ENCODE measurements at places on chromosomes 13 and 19.

DNA sequence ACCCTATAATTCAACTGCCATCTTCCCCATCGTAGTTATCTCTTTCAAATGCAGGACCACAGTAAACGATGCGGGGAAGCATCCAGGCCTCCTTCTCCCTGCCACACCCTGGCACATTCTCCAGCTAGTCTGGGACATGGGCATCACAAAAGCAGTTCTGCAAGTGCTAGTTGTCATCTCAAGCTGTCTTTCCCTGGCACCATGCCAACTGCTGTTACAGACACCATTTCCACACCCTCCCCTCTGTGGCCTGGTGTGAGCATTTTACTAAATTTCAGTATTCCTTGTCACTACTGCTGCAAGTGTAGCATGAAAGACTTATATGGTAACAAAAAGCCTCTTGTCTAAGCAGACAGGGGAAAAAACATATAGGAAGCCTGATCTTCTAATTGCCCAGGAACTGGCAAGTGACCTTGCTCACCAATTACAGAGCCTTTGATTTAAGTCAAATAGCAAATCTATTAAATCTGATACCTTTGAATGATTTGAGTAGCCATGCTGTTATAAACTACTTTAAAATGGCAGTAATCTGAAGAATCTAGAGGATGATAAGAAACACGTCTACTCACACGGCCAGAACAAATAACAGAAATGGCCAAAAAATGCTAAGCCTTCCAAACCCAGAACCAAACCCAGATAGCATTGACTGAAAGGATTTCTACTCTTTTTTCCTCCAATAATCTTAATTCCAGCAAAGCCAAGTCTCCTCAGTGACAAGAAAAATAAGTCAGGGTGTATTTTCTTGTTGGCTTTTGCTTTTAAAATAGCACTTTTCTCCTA lies 179.0 kb downstream of the NUFIP1 start:
- DNase-seq = no peak

GRCh38 chr13:29706923-29707322 lies 111.4 kb upstream of the SLC7A1 start:
- no peak for DNase-seq

GRCh38 chr19:38713227-38713649 lies 31.0 kb downstream of the CAPN12 start:
- no peak for DNase-seq

DNA sequence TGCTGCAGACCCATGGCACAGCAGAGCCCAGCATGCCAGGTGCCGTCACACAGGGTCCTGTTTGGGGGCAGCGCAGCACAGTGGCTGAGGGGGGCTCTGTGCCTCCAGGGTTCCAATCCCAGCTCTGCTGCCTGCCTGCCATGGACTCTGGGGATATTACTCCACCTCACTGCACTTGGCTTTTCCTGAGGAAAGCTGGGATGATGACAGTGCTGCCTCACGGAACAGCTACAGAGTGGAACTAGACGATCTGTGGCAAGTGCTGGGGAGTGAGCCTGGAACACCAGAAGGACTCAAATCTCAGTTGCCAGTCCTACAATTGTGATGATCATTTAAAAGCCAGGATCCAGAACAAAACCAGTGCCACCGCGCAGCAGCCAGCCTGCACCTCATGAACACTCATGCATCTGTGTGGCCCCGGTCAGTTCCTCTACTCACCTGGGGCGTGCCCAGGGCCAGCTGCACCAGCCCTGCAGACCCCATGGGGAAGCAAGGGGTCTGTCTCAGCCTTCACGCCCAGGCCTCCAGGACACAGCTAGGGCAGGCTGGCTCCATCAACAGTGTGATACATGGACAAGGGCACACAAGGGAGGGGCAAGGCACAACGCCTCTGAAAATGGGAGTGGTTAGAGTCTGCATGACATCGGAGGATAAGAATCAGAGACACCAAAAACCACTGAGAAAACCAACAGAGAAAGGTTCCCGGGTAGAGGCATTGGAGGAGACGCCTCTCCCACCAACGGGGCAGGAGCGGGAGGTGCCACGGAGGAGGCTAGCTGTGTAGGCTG lies 55.2 kb downstream of the ATP7B start:
- DNase-seq = no peak

DNA sequence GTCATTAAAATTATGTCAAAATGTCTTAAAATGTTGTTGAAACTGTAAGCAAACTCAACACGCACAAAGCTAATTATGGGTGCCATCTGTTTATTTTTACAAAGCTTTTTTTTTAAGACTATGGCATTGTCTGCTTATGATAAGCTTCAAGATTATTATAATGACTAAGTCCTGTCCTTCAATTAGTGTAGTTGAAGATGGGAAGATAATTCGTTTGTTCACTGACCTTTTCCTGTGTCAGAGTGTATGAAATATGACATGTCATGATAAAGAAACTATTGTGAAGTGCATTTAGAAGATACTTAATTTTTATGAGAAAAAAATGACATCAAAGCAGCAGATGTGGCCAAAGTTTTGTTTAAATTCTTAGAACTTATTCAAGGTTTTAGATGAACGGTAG lies 211.3 kb downstream of the PCCA start:
- no peak for DNase-seq

DNA sequence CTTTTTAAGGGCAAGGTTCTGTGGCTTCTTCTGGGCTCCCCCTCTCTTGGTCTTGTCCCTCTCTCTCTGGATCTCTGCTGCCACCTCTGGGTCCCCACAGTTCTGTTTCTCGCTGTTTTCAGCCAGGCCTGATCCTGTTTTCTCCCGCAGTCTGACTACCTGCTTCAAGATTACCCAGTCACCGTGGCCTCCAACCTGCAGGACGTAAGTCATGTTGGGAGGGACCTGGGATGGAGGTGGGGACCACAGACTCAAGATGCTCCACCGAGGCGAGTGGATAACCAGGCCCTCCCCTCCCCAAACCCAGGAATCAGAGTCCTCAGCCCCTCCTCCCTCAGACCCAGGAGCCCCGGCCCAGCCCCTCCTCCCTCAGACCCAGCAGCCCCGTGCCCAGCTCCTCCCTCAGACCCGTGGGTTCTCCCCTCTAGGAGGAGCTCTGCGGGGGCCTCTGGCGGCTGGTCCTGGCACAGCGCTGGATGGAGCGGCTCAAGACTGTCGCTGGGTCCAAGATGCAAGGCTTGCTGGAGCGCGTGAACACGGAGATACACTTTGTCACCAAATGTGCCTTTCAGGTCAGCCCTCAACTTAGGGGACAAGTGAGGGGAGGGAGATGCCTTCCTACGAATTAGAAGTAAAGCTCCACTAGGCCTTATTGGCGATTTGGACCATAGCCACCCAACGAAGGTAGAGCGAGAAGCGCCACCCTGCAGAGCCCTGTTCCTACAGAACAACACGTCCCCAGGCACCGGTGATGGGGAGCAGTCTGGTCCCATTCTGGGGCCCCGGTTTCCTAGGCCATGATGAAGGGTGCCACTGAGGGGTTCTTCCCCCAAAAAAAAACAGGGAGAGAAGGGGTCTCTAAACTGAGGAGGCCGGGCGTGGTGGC lies 2.2 kb downstream of the FLT3LG start:
- peak; percentile 41 for DNase-seq

DNA sequence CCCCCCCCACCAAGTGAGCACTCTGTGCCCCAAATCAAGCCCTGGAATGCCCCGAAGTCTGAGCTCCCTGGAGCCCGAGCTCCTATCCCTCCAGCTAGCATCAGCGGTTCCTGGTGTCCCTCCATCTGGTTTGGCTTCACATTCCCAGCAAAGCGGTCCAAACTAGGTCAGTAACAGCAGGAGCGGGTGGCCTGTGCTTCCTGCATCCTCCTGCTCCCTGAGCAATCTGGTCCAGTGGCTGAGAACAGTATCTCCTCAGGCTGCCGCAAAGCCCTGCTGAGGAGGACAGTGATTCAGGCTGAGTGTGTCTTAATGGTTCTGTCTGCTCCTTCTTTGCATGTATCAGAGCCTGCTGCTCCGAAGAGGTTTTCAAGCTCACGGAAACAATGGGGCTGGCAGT lies 25.9 kb downstream of the RASL11A start:
- DNase-seq = no peak

DNA sequence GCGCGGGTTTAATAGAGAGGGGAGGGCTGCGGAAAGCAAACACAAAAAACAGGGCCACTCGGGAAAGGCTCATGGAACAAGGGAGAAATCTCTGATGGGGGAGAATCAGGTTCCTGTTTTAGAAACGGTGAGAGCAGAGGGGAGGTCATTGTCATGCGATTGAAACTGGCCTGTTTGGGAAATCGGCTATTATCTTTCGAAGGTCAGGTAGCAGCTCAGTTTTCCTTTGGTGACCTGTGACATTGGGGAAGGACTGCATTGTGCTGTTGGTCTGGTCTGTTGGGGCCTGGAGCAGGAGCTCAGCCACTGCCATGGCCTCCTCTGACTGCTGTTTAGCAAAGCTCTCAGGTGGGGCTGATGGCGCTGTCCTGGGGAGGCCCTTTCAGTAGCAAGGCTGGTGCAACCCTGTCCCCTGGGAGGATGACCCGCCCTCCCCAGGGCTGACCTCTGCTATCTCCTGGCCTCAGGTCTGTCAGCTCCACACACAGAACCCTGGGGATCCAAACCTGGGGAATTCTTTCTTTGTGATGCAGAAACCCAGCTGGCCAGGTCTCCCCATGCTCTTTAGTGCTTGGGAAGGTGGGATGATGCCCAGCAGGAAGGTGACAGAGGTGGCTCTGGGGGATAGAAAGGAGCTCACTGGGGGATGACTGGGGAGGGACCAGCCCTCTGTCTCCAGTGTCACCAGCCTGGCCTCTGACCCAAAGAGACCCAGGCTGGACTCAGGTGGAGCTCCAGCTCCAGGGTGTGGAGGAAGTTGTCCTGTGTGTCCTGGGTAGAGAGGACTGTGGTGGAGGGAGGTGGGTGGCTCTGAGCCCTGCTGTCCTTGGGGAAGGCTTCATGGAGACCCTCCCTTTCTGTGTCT lies 21.2 kb upstream of the CD177 start:
- DNase-seq = no peak

DNA sequence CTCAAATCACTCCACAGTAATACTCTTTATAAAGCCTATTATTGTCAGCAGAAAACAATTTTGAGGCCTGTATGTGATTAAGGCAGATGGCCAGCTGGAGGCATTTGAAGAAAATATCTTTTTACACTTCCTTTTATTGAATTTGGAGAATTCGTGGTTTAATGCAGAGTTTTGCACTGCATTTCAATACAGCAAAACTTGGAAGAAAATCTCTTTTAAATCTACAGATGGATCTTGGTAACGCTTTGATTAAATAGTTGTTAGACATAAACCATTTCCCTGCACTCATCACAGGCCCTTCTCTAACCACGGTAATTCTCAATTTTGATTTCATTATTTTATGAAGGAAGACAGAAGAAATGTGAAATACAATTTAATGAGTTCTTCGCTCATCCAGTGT lies 185.7 kb downstream of the RFC3 start:
- no peak for DNase-seq

GRCh38 chr13:99751517-99752199 lies 219.9 kb downstream of the ZIC5 start:
- no peak for DNase-seq

GRCh38 chr19:3024870-3025548 lies 4.1 kb downstream of the TLE2 start:
- DNase-seq = no peak

DNA sequence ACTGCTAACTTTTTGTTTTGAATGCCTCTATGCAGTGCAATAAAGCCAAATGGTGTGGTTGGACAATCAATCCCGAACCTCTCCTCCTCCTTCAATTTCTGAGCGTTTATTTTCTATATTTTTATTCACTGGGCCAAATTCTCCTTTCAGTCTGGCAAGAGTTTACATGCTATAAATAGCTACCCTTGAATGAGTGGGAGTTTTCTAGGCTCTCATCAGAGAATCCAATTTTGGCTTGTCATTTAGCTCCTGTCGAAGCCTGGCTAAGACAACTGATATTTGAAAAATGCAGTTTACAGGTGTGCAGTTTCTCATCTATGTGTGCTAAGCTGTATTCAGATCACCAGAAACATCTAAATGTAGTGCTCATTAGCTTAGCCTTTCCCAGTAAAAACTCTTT lies 61.8 kb downstream of the OLFM4 start:
- no peak for DNase-seq

- no peak for DNase-seq
Measured at GRCh38 chr19:32313569-32314265, 31.7 kb upstream of the ZNF507 start.

- DNase-seq = no peak
Measured at GRCh38 chr19:51531349-51532315, at the start of gene SIGLEC6. SIGLEC6 (minus strand) TSS chr19:51531670; CDS start chr19:51531648, 22 bp downstream.

DNA sequence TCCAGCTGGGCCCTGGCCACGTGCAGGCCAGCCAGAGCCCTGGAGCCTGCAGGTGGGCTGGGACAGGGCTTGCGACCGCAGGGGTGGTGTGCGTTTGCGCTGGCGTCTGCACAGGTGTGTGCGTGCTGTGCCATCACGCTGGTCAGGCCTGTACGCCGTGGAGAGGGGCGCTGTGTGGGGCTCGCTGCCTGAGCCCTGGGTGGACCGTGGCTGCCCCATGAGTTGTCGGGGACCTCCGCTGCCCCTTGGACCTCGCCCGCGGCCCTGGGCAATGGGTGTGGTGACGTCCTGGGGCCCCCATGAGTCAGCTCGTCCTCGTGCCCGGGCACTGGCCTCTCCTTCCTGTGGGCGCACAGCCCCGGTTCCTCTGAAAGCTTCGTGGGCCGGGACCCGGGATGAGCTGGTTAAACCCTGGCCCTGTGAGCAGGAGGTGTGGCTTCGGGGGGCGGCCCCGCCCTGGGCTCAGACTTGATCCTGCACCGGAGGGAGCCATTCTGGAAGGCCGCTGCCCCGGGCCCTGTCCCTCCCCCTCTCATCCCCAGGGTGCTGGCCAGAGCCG lies 6.8 kb downstream of the CSNK1G2 start:
- DNase-seq = no peak

GRCh38 chr13:94435604-94436226 lies 43.8 kb downstream of the DCT start:
- peak; percentile 46 for DNase-seq

GRCh38 chr19:11806354-11807098 lies 7.5 kb upstream of the ZNF440 start:
- DNase-seq = no peak

DNA sequence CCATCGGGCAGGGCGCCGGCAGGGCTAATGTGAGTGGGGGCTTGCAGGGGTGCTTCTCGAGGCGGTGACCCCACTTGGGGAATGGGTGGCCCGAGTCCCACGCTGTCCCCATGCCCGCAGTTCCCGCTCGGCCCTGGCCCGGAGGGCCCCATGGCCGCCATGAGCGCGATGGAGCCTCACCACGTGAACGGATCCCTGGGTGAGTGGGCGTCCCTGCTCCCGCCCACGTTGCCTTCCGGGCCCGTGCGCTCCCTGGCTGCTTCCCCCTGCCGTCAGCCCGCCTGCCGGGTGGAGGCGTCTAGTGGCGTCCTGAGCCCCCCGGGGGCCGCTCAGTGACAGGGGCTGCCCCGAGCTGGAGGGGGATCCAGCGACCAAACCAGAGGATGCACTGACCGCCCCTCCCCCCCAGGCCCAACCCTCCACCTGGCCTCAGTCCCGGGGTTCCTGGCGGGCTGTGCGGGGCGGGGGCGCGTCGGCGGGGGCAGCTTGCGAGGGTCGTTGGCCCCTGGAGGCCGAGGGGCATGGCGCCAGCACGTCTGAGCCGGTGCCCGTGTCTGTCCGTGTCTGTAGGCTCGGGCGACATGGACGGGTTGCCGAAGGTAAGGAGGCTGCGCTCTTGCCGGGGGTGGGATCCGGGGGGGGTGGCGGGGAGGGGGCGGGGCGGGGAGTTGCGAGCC lies 4.8 kb downstream of the ISYNA1 start:
- DNase-seq = no peak

- DNase-seq = peak; percentile 43
Measured at GRCh38 chr13:59906413-59907049, 257.2 kb downstream of the DIAPH3 start.

- no peak for DNase-seq
Measured at GRCh38 chr19:40528078-40528477, 48.6 kb upstream of the SHKBP1 start.

All from fibroblast of skin of right quadriceps (primary cell).